ENCODE measurements at places on chromosomes 7 and 10.

- DNase-seq = no peak
Measured at GRCh38 chr7:129644634-129645230, 33.2 kb downstream of the NRF1 start.

DNA sequence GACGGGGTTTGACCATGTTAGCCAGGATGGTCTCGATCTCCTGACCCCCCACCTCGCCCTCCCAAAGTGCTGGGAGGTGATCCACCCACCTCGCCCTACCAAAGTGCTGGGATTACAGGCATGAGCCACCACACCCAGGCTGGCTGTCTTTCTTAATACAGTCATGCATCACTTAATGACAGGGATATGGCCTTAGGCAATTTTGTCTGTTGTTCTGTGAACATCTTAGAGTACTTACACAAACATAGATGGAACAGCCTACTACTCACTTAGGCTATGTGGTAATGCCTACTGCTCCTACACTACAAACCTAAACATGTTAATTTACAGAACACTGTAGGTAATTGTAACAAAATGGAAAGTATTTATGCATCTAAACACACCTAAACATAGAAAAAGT is 106.6 kb upstream of the KCNMA1 start:
- DNase-seq = no peak

- no peak for DNase-seq
Measured at GRCh38 chr10:52729271-52730104, 43.1 kb downstream of the MBL2 start.

DNA sequence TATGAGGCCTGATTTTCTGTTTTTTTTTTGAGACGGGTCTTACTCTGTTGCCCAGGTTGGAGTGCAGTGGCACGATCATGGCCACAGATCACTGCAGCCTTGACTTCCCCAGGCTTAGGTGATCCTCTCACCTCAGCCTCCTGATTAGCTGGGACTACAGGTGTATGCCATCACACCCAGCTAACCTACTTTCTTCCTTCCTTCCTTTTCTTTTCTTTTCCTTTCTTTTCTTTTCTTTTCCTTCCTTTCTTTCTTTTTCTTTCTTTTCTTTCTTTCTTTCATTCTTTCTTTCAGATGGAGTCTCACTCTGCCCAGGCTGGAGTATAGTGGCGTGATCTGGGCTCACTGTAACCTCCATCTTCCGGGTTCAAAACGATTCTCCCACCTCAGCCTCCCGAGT is 3.8 kb downstream of the SRRT start:
- DNase-seq = no peak

DNA sequence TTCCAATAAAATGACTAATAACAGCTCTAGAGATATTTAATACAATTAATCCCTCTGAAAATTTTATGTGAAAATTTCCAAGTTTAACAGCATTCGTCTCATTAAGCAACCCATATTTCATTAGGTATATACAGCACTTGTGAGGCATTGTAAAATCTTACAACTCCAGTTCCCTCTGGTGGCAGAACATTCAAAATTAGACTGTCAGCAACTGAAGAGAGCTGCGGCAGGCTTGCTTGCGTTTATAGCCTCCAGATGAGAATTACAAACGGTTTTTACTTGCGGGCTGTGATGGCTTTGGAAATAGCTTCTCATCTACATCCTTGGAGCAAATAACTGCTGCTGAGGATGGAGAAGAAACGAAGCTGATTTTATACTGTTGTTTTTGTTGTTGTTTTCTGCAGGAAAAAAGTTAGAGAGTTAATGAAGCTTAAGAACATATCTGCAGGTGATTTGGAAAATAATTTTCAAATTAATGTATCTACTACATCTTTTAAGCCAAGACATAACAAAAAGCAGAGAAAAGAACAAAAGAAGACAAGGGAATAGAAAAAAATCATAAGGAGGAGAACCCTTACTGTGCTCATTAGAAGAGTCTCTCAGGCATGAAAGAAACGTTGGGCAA is 171.3 kb downstream of the MAGI2 start:
- DNase-seq = no peak

DNA sequence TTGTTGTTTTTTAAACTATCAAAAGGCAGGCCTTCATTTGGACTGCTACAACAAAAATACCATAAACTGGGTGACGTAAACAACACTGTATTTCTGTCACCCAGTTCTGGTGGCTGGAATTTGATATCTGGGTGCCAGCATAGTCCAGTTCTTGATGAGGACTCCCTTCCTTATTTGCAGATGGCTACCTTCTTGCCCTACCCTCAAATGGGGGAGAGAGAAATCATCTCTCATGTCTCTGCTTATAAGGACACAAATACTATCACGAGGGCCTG is 25.2 kb downstream of the ACTA2 start:
- no peak for DNase-seq

GRCh38 chr10:126504063-126504760 is 115.9 kb upstream of the ADAM12 start:
- peak; percentile 54 for DNase-seq
